ENCODE measurements at places on chromosomes 2 and 18. TPM values are rescaled to one million over a fixed set of nuclear protein-coding genes. Genes with fewer than 3 reads are reported as not detected.

- no peak for DNase-seq
Measured at GRCh38 chr2:48449073-48449840, 80.7 kb upstream of the STON1 start.

DNA sequence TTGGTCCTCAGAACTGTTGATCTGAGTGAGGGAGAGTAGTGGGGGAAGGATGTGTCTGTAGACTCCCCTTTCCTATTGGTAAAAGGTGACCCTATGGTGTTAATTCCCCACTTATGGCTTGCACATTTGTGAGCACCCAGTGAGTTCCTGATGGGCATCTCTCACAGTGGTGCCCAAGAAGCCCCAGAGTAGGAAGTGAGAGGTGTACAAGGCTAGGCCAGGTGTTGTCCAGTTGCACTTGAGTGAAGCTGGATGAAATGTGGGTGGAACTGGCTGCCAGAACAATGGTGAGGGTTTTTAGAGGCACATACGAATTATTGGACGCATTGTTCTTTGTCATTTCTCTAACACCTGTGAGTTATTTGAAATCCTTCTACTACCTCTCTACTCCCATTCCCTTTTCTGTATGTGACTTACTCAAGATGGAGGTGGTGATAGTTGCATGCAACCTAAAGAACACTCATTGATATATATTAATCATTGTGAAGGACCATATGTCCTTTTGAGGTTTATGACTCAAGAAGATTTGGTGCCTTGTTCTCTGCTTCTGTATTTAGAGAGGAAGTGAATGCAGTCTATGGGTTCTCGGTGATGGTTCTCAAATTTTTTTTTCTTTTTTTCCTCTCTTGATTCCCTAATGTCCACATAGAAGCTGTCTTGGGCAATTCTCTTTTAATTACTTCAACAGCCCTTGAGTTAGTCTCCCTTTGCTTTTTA is 162.7 kb downstream of the FSHR start:
- no peak for DNase-seq

GRCh38 chr2:96870626-96871255 is 861 bp upstream of the SEMA4C start:
- peak; percentile 58 for DNase-seq

- DNase-seq = no peak
Measured at GRCh38 chr18:44909191-44909719, 228.6 kb downstream of the SETBP1 start.

- no peak for DNase-seq
Measured at GRCh38 chr2:180144338-180144813, 137.3 kb upstream of the CWC22 start.

Gene OSR1
- 3.9 TPM for polyA plus RNA-seq

Gene TAF1B
- polyA plus RNA-seq = 16.7 TPM

Gene BBS5
- 18.0 TPM for polyA plus RNA-seq
